ENCODE measurements at places on chromosomes 5 and 9.

- DNase-seq = no peak
- no peaks in the 10 kb centered on the region for H3K36me3 ChIP-seq
- H3K27me3 ChIP-seq = peaks cover 20% of the 10 kb centered on the region
These were observed 297.5 kb upstream of the MSX2 start for GRCh38 chr5:174426851-174427250.

- H3K27ac ChIP-seq = peak overlapping the region; percentile 48
- H3K36me3 ChIP-seq = no peaks in the 10 kb centered on the region
- H3K4me3 ChIP-seq = no peak overlapping the region
These were observed 306.5 kb downstream of the MAN2A1 start for GRCh38 chr5:109996246-109996645.

- H3K4me3 ChIP-seq = no peak overlapping the region
- no peaks in the 10 kb centered on the region for H3K27me3 ChIP-seq
- H3K4me1 ChIP-seq = peaks cover 31% of the 10 kb centered on the region
- H3K27ac ChIP-seq = no peak overlapping the region
- peaks cover 69% of the 10 kb centered on the region for H3K36me3 ChIP-seq
- DNase-seq = no peak
These were observed 12.1 kb downstream of the MGAT1 start for GRCh38 chr5:180790524-180790923.

GRCh38 chr9:69333716-69334115 is 8.7 kb downstream of the ENTREP1 start:
- H3K36me3 ChIP-seq = no peaks in the 10 kb centered on the region
- DNase-seq = no peak
- H3K27ac ChIP-seq = no peak overlapping the region
- H3K4me1 ChIP-seq = no peaks in the 10 kb centered on the region

DNA sequence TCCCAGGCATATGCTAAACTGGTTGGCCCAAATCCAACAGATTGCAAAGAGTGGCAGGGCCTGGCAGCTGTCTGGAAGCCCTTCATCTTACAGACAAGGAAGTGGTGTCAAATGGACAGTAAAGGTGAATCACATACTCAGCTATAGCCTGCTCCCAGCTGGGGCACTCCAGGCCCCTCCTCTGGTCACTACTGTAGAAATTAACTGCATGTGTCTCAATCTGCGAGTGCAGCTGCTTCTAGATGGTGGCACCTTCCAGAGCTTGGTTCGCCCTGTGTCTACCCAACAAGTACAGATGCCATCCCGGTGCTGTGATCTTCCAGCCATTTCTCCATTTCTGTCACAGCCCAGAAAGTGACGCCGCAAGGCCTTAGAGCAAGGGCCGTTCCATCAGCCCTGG is 50.2 kb downstream of the OTULIN start:
- no peak for DNase-seq
- no peaks in the 10 kb centered on the region for H3K4me1 ChIP-seq
- H3K36me3 ChIP-seq = peaks cover 63% of the 10 kb centered on the region
- H3K27me3 ChIP-seq = no peaks in the 10 kb centered on the region

DNA sequence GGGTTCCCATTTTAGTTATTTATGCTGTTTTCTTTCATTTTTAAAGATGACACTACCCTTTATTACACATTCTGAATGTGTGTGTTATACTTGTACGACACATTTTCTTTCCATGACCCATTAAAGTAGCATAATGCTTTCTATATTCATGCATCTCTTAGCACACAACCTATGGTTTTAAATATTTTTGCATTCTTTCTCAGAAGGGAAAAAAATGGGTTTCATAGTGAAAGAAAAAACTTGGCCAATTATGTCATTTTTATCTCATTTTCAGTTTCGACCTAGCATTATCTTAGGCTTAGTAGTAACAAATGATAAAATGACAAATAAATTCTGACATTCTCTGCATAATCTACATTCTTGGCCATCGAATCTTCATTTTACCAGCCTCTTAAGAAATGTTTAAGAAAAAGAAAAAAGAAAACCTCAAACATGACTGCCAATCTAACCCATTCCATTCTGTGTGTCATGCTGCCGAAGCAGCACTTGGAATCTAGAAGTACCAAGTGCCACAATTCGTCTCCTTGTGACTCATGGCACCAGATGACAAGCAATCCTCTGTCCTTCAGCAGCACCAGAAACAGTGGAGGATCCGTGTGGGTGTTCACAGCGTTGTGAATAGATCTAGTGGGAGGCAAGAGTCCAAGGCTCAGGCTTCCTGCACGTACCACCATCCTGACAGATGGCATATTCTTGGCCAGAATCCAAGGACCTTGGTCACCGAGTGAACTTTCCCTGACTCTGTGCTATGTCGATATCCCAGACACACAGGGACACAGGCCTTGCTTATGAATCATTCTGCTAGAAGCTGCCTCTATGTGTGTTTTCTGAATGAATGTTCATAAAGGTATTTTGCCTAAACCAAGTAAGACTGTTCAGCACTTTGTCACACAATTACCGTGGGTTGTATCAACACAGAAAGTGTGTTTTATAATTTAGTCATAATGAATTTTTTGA is 502.7 kb downstream of the NR2F1-AS1 start:
- no peak overlapping the region for H3K4me3 ChIP-seq
- H3K36me3 ChIP-seq = no peaks in the 10 kb centered on the region
- peaks cover 9% of the 10 kb centered on the region for H3K4me1 ChIP-seq
- DNase-seq = peak; percentile 67

GRCh38 chr9:87890837-87891236 is 8.2 kb downstream of the SPATA31E1 start:
- H3K36me3 ChIP-seq = no peaks in the 10 kb centered on the region
- no peak for DNase-seq
- no peak overlapping the region for H3K4me3 ChIP-seq
- no peaks in the 10 kb centered on the region for H3K4me1 ChIP-seq
- no peak overlapping the region for H3K27ac ChIP-seq

Data from tibial artery (tissue), 4 donors.